ENCODE measurements at places on chromosomes 1 and 21. TPM values are rescaled to one million over a fixed set of nuclear protein-coding genes. Genes with fewer than 3 reads are reported as not detected.

DNA sequence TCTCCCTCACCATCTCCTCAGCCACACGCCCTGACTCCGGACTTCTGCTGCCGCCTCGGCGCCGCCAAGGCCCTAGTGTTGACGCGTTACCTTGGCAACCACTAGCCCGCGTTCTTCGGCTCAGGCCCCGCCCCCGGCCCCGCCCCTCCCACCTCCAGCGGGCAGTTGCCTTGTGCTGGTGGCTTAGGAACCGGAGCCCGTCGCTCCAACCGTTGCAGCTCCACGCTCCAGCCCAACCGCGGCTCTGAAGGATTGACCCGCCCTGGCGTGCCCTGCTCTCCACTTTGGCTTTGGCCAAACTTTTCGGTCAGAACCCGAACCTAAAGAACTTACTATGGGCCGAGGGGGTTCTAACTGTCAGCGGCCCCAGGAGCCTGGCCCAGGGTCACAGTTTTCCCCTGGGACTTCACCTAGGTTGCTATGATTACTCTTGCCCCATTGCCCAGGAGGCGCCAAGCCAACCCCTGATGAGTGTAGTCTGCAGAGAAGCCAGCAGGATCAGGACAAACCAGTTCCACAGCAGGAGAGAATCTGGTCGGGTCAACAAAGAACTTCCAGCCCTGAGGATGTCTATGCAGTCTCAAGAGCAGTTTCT is at the start of gene CFAP45:
CFAP45 (minus strand) TSS at position 80 of the 595 bp plus-strand sequence; CDS start at position 13, 67 bp downstream.
- no peaks in the 10 kb centered on the region for H3K27me3 ChIP-seq
- no peak within 1 kb of the TSS for H3K4me3 ChIP-seq
- no peaks in the 10 kb centered on the region for H3K4me1 ChIP-seq
- no peaks in the 10 kb centered on the region for H3K36me3 ChIP-seq

The NTRK1 gene
- total RNA-seq, result not detected

The LCE3E gene
- total RNA-seq, result not detected

DNA sequence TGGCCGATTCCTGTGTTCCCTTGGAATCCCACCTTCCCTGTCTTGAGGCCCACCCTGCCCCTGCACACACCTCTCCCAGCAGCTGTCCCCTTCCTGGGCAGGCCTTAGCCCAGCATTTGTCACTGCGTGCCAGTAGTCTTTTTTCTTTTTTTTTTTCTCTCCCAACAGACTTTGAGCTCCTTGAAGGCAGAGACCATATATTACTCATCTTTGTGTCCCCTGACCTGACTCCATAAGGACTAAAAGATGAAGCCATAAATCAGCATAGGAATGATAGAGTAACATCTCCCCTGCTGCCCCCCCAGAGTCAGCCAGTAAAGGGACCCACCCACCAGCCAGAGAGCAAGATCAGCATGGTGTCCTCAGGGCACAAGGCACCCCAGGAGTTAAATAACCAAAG is 27.4 kb downstream of the PIGM start:
- no peak for DNase-seq
- H3K27me3 ChIP-seq, result no peaks in the 10 kb centered on the region
- no peak overlapping the region for H3K27ac ChIP-seq
- H3K4me3 ChIP-seq, result no peak overlapping the region
- no peaks in the 10 kb centered on the region for H3K4me1 ChIP-seq

GRCh38 chr21:41610042-41610839 is 102.3 kb upstream of the TMPRSS2 start:
- no peak overlapping the region for H3K27ac ChIP-seq
- DNase-seq, result no peak
- no peaks in the 10 kb centered on the region for H3K4me1 ChIP-seq
- H3K36me3 ChIP-seq, result no peaks in the 10 kb centered on the region
- peaks cover 4% of the 10 kb centered on the region for H3K27me3 ChIP-seq

The MPL gene
- not detected for total RNA-seq

The FAM229A gene
- 37.6 TPM for total RNA-seq

The DHRS3 gene
- total RNA-seq, result 113 TPM

All from naive thymus-derived CD4-positive, alpha-beta T cell (primary cell).